ENCODE measurements at places on chromosomes 7 and 10. TPM values are rescaled to one million over a fixed set of nuclear protein-coding genes. Genes with fewer than 3 reads are reported as not detected.

SHTN1 gene
- polyA plus RNA-seq: 55.8 TPM

CFAP43 gene
- 5.0 TPM for polyA plus RNA-seq

AGAP6 gene
- polyA plus RNA-seq: 25.6 TPM

SLC26A3 gene
- not detected for polyA plus RNA-seq

CDC14C gene
- not detected for polyA plus RNA-seq

ASB10 gene
- polyA plus RNA-seq: not detected

TMEM270 gene
- polyA plus RNA-seq: not detected

SFMBT2 gene
- polyA plus RNA-seq: 1.3 TPM

ACHE gene
- 12.2 TPM for polyA plus RNA-seq

TAF5 gene
- polyA plus RNA-seq: 7.2 TPM

USP54 gene
- 12.7 TPM for polyA plus RNA-seq

KCNK18 gene
- not detected for polyA plus RNA-seq

SLC26A5 gene
- polyA plus RNA-seq: not detected

INMT gene
- not detected for polyA plus RNA-seq

KCNH2 gene
- 35.5 TPM for polyA plus RNA-seq

OGDHL gene
- polyA plus RNA-seq: 40.7 TPM

FAM25G gene
- not detected for polyA plus RNA-seq

SDK1 gene
- 4.2 TPM for polyA plus RNA-seq

EVX1 gene
- polyA plus RNA-seq: not detected

HYAL4 gene
- 0.64 TPM for polyA plus RNA-seq

RET gene
- polyA plus RNA-seq: 1.5 TPM

CPED1 gene
- not detected for polyA plus RNA-seq

NPC1L1 gene
- polyA plus RNA-seq: 0.20 TPM

ADAM22 gene
- 46.3 TPM for polyA plus RNA-seq

C10orf120 gene
- not detected for polyA plus RNA-seq

HOXA13 gene
- polyA plus RNA-seq: not detected

DNAJC30 gene
- 1.1 TPM for polyA plus RNA-seq

STK32C gene
- 36.2 TPM for polyA plus RNA-seq

CDHR3 gene
- 2.9 TPM for polyA plus RNA-seq

All from neural cell (in vitro differentiated cells).